Neural crest cell (in vitro differentiated cells): ENCODE measurements at places on chromosomes 3 and 15. TPM values are rescaled to one million over a fixed set of nuclear protein-coding genes. Genes with fewer than 3 reads are reported as not detected.

The SEMA5B gene
- 48.8 and 57.3 TPM in 2 replicates for total RNA-seq

The GP5 gene
- 0.09 TPM in 1 of 2 replicates, not detected in the other for total RNA-seq

The ARHGEF26 gene
- 17.4 and 19.3 TPM in 2 replicates for total RNA-seq

The NDN gene
- total RNA-seq: 97.3 and 105 TPM in 2 replicates

The SLC51A gene
- not detected in 2 replicates for total RNA-seq

The PDZRN3 gene
- 11.3 and 12.2 TPM in 2 replicates for total RNA-seq

The TRIM42 gene
- total RNA-seq: not detected in 2 replicates

GRCh38 chr3:170500995-170501394, 82.3 kb downstream of the CLDN11 start:
- no peak overlapping the region for H3K4me3 ChIP-seq
- H3K27me3 ChIP-seq: no peaks in the 10 kb centered on the region
- H3K4me1 ChIP-seq: no peaks in the 10 kb centered on the region
- DNase-seq: no peak

DNA sequence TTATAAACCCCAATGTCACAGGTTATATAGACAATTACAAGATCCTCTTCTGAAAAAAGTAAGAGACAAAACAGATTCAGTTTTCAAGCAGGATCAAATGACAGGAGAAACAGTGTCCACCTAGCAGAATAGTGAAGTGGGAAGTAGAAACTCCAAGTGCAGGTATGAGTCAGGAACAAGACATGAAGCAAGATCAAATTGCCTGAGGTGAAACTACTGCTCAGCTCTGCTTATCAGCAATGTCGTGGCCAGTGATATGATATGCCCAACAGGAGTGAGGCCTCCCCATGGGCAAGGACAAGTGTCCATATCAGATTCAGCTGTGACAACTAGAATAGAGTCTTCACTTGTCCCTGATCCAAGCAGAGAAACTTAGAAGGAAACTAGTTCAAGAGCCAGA, 100.0 kb downstream of the ZMAT3 start:
- no peak overlapping the region for H3K4me3 ChIP-seq
- no peaks in the 10 kb centered on the region for H3K27me3 ChIP-seq
- no peaks in the 10 kb centered on the region for H3K36me3 ChIP-seq
- DNase-seq: no peak
- peaks cover 3% of the 10 kb centered on the region for H3K4me1 ChIP-seq
- no peak overlapping the region for H3K27ac ChIP-seq

DNA sequence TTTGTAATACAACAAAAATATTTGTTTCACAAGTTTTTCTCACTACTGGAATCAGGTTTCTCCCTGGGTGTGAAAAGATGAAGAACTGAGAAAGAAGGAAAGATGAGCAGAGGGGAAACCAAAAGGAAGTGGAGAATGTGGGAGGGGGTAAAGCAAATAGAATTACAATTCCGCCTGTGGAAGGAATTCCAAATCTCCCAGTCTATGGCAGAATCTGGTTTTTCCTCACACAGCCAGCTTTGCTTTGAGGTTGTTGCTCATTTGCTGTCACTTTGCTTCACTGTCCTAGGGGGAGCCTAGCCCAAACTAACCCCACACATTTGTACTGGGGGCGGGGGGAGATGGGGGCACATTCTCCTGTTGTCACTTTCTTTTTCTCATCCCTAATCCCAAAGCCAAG, 43.9 kb downstream of the RPL22L1 start:
- H3K27me3 ChIP-seq: peaks cover 7% of the 10 kb centered on the region
- H3K36me3 ChIP-seq: no peaks in the 10 kb centered on the region
- no peak overlapping the region for H3K4me3 ChIP-seq
- H3K27ac ChIP-seq: no peak overlapping the region
- H3K4me1 ChIP-seq: peaks cover 8% of the 10 kb centered on the region

GRCh38 chr3:196941729-196942225, 551 bp downstream of the NCBP2 start:
- H3K4me1 ChIP-seq: peaks cover 39% of the 10 kb centered on the region
- H3K4me3 ChIP-seq: peak overlapping the region; percentile 98
- peaks cover 18% of the 10 kb centered on the region for H3K36me3 ChIP-seq
- H3K27me3 ChIP-seq: peaks cover 4% of the 10 kb centered on the region
- DNase-seq: peak; percentile 43

DNA sequence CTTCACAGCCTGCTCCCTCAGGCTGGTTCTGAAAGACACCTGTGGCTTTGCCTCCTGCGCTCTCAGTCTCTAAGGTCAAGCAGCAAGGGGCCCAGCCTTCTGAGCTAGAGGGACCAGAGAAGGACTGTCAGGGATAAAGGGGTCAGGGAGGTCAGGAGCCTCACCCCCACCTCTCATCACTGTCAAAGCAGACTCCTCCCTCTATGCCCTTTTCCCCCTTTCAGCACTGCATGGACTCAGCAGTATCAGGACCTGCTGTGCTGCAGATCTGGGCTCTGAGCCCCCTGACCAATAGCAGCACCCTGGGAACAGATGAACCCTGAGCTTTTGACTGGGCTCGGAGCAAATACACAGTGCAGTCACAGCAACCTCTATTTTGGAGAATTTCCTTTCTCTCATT, 3.2 kb upstream of the BMF start:
- peak overlapping the region; percentile 75 for H3K4me3 ChIP-seq
- no peak for DNase-seq
- no peaks in the 10 kb centered on the region for H3K27me3 ChIP-seq
- no peaks in the 10 kb centered on the region for H3K36me3 ChIP-seq
- peak overlapping the region; percentile 80 for H3K27ac ChIP-seq
- peaks cover 66% of the 10 kb centered on the region for H3K4me1 ChIP-seq

- peaks cover 38% of the 10 kb centered on the region for H3K4me1 ChIP-seq
- peak overlapping the region; percentile 36 for H3K4me3 ChIP-seq
- peaks cover 5% of the 10 kb centered on the region for H3K27me3 ChIP-seq
- DNase-seq: no peak
- peak overlapping the region; percentile 46 for H3K27ac ChIP-seq
- H3K36me3 ChIP-seq: peaks cover 2% of the 10 kb centered on the region
Measured at GRCh38 chr3:55546866-55547669, 60.0 kb upstream of the WNT5A start.

DNA sequence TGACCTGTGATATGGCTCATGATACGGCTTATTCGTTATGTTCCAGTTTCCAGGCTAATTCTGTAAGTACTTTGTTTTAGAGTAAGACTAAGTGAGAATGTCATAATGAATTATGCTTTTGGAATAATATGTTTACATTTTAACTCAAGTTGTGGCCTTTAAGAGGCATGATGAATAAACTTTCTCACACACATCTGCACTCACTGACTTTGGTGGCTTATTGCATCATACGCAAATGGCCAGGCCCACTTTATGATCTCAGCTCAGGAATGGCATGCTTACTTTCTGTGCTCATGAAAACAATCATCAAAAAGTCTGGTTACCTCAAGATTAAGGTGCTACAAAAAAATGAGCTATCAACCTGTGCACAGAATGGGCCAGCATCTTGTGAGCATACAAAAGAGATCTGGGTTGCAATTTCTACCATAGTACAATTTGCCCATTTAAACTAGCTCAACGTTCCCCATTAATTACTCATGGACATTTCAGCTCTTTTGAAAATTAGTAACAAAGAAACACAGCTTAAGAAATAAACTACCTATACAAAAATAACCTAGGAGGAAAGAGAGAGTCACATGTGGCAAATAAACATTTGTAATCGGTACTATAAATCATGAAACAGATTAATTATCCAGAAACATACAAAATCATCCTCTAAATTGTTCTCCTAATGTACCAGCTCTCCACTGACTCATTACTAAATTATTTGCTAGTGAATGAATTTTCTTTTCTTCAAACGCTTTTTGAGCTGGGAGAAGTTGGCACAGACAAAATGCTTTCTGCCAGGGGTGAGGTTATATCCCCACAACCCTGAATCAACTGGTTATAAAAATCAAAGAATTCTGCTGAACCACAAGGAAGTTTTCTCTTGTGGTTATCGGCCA, 439.0 kb upstream of the ADAMTS9 start:
- no peaks in the 10 kb centered on the region for H3K36me3 ChIP-seq
- no peak for DNase-seq
- H3K27ac ChIP-seq: peak overlapping the region; percentile 44
- H3K4me3 ChIP-seq: no peak overlapping the region
- H3K27me3 ChIP-seq: no peaks in the 10 kb centered on the region

GRCh38 chr15:73987681-73988444, 4.2 kb downstream of the STOML1 start:
- no peaks in the 10 kb centered on the region for H3K27me3 ChIP-seq
- no peak overlapping the region for H3K4me3 ChIP-seq
- H3K4me1 ChIP-seq: peaks cover 15% of the 10 kb centered on the region
- no peaks in the 10 kb centered on the region for H3K36me3 ChIP-seq
- peak overlapping the region; percentile 77 for H3K27ac ChIP-seq

DNA sequence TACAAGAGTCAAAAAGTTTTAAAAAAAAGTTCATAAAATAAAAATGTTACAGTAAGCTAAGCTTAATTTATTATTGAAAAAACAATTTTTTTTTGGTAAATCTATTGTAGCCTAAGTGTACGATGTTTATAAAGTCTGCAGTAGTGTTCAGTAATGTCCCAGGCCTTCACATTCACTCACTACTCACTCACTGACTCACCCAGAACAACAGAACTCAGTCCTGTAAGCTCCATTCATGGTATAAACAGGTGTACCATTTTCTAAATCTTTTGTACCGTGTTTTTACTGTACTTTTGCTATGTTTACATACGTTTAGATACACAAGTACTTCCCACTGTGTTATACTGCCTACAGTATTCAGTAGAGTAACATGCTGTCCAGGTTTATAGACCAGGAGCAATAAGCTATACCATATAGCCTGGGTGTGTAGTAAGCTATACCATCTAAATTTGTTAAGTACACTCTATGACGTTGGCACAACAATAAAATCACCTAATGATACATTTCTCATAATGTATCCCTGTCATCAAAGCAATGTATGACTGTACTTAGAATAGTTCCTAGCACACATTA, 41.2 kb upstream of the ZDHHC23 start:
- DNase-seq: no peak
- no peak overlapping the region for H3K4me3 ChIP-seq
- H3K27me3 ChIP-seq: no peaks in the 10 kb centered on the region
- H3K36me3 ChIP-seq: no peaks in the 10 kb centered on the region

DNA sequence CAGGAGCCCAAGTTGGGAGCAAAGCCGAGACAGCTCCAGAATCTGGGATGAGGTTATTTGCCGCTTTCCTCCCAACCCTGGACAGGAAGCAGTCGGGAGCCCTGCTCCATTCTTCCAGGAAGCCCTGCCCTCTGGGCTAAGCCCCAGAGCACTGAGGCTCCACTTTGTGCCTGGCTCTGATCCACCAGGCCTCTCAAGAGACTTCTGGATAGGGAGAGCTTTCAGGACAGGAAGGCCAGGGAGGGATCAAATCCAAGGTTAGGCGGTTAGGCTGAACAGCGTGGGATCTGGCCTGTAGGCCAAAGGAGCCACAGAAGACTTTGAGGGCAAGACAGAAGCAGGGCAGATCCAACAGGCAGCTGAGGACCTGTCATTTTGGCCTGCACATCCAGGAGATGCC, 835 bp downstream of the STOML1 start:
- no peak overlapping the region for H3K27ac ChIP-seq
- no peaks in the 10 kb centered on the region for H3K27me3 ChIP-seq
- DNase-seq: no peak

- H3K27me3 ChIP-seq: peaks cover 29% of the 10 kb centered on the region
- H3K36me3 ChIP-seq: peaks cover 15% of the 10 kb centered on the region
- no peak for DNase-seq
- H3K27ac ChIP-seq: no peak overlapping the region
- no peak overlapping the region for H3K4me3 ChIP-seq
Measured at GRCh38 chr3:72844436-72844993, 3.7 kb downstream of the SHQ1 start.

DNA sequence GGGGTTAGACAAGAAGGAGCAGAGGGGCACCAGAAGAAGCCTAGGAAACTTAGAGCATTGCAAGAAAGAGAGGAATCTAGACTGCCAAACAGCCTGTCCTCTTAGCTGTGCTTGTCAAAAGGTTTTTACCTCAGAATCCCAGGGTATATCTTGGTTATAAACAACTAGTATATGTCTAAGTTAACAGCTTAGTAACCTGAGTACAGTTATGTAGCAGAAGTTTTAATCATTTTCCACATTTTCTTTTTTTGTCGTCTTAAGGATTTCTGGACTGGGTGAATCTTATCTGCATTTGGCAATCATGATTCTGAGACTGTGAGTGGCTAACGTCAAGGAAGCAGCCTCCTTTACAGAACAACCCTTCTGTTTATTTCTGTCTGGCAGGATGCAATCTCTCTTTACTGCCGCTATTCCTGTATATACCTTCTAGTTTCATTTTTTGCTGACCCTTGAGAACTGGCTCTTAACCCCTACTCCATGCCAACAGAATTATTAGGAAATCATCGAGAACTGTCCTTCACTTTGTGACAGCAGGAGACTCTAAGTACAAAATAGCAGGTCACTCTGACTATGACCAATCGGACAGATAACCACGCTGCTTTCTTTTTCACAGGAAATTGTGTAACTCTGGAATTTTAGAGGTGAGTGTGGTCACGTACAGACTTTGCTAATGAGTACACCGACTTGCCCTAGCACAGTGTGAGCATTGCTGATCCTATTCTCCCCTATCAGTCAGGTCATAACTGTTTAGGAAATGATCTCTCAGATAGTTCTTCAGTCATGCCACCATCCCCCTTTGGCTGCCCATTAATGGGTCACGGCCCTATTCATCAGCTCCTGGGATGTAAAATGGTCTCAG, 3.3 kb upstream of the CP start:
- no peaks in the 10 kb centered on the region for H3K36me3 ChIP-seq
- no peak for DNase-seq
- H3K27me3 ChIP-seq: no peaks in the 10 kb centered on the region
- H3K27ac ChIP-seq: peak overlapping the region; percentile 12
- H3K4me1 ChIP-seq: peaks cover 26% of the 10 kb centered on the region

GRCh38 chr3:15703346-15703745, 94.4 kb downstream of the ANKRD28 start:
- H3K27ac ChIP-seq: no peak overlapping the region
- no peaks in the 10 kb centered on the region for H3K27me3 ChIP-seq
- peaks cover 21% of the 10 kb centered on the region for H3K4me1 ChIP-seq
- no peak for DNase-seq
- H3K4me3 ChIP-seq: no peak overlapping the region

DNA sequence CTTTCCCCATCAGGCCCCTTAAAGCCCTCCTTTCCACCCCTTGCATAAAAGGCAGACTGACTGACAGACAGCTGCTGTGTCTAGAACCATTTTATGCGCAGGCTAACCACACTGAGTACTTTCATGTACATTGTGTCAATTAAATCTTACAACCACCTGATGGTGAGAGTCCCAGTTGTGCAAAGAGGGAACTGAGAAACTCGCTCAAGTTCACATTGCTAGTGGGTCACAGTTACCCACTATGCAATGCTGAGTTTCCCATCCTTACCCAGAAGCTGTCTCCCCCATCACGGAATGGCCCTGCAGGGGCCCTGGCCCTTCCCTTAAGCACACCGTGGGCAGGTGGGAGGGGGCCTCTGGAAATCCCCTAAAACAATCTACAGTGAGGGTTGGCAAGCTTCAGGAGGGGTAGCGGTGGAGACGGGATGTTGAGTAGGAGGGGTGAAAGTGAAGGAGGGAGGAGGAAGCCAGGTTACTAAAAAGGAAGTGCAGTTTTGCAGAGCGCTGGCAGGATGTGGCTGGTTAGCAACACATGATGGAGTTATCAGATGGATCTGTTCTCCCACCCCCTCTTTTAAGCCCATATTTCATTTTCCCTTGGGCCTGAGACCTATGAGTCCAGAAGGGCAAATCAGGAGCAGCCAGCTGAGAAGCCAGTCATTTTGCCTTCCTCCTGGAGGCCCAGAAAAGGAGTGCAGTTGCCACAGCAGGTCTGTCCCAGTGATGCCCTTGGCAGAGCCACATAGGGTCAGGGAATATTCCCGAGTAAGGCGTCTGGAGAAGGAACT, 30.0 kb downstream of the STARD5 start:
- H3K27ac ChIP-seq: no peak overlapping the region
- no peaks in the 10 kb centered on the region for H3K27me3 ChIP-seq
- H3K36me3 ChIP-seq: no peaks in the 10 kb centered on the region
- H3K4me3 ChIP-seq: no peak overlapping the region
